ENCODE measurements at places on chromosomes 7 and 10.

- no peak for DNase-seq
These were observed 208.3 kb downstream of the LRMDA start for GRCh38 chr10:75639736-75640135.

DNA sequence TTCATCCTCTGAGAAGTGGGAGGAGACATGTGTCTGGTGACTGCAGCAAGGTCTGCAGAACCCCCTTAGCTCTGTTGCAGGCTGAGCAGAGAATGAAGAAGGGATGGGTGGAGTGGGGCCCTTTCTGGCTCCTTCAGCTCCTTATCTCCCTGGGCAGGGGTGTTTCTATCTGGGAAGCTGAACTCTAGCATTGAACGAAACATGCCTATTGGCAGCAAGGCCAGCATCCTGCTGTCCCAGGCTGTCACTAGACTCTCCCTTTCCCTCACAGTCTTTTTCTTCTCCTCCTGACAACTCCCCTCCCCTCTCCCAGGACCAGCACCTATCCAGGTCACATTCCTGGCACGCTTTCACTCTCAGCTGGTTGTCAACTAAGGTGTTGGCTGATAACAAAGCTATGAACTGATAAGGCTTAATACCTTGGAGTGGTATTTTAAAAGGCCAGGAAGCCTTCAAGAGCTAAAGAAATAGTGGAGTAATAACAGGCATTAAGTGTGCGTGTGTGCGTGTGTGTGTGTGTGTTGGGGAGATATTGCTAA lies 128.8 kb upstream of the FZD8 start:
- no peak for DNase-seq

DNA sequence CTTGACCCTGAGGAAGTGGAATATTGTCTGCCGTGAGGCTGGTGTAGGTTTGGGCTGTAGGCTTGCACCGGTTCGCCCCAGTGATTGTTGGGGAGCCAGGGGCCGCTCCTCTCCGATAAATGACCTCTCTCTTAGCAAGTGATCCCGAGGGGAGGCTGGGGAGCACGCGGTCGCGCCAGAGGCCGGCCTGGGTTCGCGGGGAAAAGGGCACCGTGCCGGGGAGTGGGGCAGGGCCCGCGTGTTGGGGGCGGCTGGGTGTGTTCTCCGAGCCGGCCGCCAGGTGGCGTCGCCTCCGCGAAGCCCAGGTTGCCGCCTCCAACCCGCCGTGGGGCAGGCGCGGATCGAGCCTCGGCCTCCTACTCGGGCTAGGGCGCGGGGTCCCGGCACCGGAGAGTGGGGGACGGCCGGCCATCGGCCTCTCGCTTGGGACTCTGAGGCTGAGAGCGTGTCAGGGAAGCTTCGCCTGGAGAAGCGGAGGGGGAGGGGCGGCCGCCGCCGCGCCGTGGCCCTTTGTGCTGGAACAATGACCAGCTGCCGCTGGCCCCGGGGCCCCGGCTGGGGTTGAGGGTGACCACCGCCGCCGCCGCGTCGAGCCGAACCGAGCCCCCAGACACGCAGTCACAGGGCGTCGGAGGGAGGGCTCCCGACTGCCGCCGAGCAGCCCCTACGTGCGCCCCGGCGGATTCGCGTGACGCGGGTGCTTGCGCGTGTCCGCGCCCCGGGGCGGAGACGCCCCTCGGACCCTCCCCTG lies 442 bp upstream of the LZTS2 start:
- peak; percentile 12 for DNase-seq

- no peak for DNase-seq
These were observed 70.0 kb upstream of the HGF start for GRCh38 chr7:81839708-81840369.

DNA sequence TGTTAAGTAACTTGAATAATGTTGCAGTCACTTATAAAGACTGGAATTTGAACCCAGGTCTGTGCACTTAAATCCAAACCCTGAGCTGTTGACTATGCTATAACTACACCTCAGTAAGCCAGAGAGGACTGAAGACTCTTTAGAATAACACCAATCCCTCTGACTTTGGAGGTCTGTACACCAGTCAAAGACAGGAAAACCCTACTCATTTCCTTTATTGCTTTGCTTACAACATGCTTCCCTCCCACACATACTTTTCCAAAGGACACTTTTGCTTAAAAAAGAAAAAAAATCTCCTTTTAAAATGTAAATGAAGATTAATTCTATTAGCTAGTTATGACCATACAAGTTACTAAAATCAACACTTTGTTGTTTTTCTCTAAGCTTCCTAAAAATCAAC lies 184.7 kb upstream of the KCTD7 start:
- no peak for DNase-seq

GRCh38 chr10:77486517-77486916 lies 151.1 kb downstream of the KCNMA1 start:
- no peak for DNase-seq

All from NCI-H774 (cell line).